ENCODE measurements at places on chromosomes 11 and 22.

GRCh38 chr22:44225091-44225689, 44.5 kb downstream of the PARVG start:
- no peak for DNase-seq

DNA sequence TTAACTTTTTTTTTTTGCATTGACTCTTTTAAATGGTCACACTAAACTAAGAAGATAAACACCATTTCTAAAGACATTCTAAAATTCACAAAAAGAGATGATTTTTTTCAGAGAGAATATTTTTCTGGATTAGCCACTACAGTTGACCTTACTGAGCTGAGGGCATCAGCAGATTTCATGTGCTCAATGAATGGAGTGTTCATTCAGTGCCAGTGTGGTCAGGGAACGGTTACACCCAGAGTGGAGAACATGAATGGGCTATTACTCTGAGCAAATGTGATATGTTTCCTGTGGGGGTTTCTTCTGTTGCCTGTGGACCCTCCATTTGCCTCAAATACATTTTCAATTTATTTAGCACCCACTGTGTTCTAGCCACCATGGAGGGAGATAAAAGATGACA, 19.1 kb downstream of the PKNOX2 start:
- no peak for DNase-seq

DNA sequence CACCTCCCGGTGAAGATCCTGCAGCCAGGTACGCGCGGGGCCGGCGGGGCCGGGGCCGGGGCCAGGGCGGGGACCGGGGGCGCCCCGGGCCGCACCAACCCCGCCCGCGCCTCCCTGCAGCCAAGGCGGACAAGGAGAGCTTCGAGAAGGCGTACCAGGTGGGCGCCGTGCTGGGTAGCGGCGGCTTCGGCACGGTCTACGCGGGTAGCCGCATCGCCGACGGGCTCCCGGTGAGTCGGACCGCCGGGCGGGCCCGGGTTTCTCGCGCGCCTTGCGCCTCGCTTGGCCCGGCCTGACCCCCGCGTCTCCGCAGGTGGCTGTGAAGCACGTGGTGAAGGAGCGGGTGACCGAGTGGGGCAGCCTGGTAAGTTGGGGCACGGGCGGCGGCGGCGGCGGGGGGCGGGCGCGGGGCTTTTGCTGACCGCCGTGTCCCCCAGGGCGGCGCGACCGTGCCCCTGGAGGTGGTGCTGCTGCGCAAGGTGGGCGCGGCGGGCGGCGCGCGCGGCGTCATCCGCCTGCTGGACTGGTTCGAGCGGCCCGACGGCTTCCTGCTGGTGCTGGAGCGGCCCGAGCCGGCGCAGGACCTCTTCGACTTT, 531 bp downstream of the PIM3 start:
- DNase-seq, result no peak

- DNase-seq, result no peak
Observed at GRCh38 chr11:30893318-30893717, 307.2 kb upstream of the MPPED2 start.

DNA sequence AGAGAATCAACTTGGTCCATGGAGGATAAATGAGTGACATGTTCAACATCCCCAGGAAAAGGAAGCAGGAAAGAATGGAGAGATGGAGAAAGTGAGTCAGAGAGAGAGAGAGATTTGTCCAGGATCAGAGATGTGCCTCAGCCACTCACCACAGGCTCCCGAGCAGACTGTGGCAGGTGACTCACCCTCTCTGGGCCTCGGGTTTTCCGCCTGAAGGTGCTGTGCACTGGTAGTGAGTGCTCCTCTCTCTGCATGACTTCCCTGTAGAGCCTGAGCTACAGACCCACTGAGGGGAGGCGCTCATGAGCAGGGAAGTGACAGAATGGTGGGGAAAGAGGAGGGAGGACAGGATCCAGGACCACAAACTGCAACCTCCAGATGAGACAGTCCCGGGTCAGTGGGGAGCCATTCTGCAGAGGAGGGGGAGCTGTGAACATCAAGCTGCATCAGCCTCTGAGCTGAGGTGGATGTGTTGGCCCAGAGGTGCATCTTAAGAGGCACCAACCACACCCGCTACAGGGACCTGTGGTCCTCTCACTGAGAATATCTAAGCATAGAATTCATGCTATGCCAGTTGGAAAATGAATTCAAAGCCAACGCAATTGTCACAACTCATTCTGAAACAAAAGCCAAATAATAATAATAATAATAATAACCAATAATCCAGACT, 433.4 kb downstream of the BRD1 start:
- DNase-seq, result no peak

- no peak for DNase-seq
Observed at GRCh38 chr11:102252339-102252891, 64.9 kb upstream of the BIRC3 start.
